ENCODE measurements at places on chromosomes 1 and 21. TPM values are rescaled to one million over a fixed set of nuclear protein-coding genes. Genes with fewer than 3 reads are reported as not detected.

Gene TMEM51
- 11.2 TPM for total RNA-seq

DNA sequence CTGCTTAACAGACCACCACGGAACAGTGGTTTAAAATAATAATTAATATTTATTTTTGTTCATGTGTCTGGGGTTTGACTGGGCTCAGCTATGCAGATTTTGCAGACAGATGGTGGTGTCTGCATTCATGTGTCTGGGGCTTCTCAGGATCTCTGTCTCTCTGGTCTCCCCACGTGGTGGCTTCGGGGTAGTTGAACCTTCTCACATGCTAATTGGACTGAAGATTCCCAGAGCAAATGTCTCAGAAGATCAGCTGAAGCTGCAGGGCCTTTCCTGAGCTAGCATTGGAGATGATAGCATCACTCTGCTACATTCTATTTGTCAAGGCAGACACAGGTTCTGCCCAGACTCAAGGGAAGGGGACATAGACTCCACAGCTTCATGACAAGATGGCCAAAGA, 109.1 kb upstream of the DNAH14 start:
- no peak for DNase-seq

DNA sequence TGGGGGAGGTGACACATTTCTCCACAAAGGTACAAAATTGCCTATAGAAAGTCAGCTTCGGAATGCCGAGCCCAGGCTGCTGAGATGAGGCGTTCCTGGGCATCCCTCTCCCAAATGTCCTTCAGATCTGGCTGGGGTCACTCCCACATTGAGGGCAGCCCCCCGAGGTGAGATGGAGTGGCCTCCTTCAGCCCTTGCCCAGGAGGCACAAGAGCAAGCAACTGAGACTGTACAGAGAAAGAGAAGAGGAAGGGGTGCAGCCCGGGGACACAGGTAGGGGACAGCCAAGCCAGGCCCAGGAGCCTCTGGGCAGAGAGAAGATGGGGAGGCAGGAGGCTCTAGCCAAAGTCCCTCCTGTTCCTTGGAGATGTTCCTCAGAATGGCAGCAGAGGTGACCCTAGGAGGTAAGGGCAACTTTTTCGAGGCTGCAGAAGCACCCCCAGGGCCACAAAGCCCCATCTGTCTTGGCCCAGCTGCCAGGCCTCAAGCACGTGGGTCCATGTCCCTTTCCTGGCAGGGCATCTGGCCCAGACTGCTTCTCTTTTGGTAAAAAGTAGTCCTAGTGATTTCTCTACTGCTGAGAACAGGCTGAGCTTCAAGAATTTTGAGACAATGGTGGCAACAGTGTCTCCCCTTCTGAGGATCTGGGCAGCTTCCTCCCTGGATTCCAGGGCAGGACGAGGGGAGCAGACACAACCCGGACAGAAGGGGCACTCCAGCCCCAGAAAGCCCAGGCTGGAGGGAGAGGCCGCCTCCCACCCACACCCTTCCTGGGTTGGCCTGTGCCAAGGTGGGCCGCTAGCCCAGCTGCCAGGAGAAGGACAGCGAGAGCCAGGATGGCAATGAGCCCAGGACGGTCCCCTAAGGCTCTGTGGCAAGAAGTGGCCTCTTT, 68.0 kb downstream of the LRRN2 start:
- no peak for DNase-seq

DNA sequence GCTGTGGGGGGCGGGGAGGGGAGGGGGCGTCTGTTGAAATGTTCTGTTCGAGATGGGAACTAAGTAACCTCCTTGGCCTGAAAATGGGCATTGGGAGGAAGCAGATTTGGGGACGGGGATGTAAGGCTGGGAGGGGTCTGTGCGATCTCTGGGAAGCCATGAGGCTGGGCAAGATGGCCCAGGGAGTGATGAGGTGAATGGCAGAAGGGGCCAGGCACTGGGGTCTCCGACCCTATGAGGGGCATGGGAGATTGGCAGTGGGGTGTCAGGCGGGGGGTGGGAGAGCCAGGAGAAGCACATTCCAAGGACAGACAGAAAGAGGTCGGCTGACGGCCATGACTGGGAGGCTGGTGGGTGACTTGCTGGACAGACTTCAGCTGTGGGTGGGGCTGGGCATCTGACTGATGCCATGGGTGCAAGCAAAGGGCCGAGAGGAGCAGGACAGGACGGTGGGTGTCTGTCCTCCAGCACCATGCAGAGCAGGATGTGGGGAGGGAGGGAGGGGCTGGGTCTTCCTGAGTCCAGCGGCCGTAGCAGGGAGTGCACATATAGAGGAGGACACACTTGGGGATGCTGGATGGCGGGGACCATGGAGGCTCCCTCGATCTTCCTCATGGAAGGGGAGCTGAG, 30.0 kb upstream of the COL18A1 start:
- no peak for DNase-seq

DNA sequence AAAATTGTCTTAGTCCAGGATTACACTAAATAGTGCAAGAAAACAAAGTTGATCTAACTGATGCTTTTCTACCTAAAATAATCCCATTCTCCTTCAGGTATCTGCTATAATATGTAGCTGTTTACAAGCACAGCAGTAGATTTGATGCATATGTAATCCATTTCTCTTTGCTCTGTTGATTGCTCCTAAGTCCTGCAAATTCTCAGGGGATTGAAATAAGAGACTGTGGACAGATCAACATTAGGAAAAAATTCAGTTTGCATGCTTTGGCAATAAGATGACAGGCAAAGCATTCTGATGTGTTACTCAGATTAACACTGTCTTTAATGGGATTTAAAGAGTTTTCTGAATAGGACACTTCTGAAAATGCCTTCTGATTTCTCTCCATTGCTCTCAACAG, 34.7 kb downstream of the RNF11 start:
- no peak for DNase-seq

DNA sequence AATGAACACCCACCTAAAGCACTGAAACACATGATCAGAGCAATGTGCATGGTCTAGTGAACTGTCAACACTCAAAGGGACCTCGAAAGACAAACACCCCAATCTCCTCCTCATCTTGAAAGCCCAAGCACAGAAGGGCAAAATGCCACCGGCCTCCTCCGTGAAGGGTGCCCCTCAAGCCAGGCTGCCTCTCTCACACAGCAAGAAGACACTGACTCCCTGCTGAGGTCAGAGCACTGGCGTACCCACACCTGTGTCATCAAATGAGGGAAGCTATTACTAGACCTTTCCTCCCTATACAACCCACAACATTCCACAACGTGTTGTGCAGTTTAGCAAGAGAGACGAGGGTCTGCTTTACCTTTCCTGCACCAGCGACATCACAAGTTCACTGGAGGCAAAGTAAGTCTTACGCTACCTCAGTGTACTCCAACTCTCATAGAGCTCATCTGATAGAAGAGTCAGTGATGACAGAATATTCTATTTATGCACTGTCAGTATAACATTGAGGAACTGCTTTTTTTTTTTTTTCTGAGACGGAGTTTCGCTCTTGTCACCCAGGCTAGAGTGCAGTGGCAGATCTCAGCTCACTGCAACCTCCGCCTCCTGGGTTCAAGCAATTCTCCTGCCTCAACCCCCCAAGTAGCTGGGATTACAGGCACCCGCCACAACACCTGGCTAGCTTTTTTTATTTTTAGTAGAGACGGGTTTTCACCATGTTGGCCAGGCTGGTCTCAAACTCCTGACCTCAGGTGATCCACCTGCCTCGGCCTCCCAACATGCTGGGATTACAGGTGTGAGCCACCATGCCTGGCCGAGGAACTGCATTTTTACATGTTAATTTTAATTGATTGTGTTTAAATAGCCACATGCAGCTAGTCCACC, 3.3 kb downstream of the SH3BP5L start:
- DNase-seq: peak; percentile 15
